Muscle of leg (tissue), 16 donors: ENCODE measurements at places on chromosomes 3 and 15. TPM values are rescaled to one million over a fixed set of nuclear protein-coding genes. Genes with fewer than 3 reads are reported as not detected.
A peak's percentile ranks its signal among the peaks of the same experiment; 100 is the strongest.

- DNase-seq = no peak
Observed at GRCh38 chr3:28923994-28924393, 356.9 kb upstream of the RBMS3 start.

DNA sequence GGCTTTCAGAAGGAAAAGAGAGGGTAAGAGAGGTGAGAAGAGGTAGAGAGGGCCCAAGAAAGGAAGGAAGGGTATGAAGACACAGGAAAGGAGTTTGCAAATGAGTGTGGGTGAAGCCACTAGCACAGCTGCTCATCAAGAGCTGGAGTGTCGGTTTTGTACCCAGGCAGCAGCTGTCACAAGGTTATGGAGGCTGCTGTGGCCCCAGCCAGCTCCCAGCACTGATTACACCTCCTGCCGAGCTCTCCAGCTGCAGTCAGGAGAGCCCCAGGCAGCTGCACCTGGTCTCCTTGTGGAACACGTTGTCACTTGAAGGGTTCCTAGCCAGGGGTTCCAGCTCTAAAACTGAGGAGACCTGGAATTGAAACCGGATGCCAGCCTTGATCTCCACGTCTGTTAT lies 60.4 kb upstream of the CHD2 start:
- no peak for DNase-seq

GRCh38 chr3:67018789-67019526 lies 20.9 kb downstream of the KBTBD8 start:
- peak; percentile 60 for DNase-seq

DNA sequence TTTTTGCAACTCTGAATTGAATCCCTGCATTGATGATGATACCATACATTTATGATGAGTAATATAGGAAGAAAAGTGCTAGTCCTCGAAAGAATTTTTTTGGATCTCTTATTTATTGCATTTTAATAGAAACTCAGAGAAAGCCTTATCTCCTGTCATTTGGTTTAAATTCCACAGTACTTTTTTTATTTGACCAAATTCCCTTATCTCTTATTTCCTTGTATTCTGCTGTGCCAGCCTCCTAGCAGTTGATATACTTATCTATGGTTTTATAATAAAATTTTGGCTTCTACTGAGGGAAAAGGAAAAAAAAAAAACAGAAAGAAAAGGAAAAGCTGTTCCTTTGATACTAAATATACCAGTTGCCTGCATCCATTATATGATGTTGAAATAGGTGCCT lies 535.1 kb upstream of the NR2F2 start:
- no peak for DNase-seq

GRCh38 chr3:16113704-16114103 lies 60.8 kb upstream of the GALNT15 start:
- no peak for DNase-seq

DNA sequence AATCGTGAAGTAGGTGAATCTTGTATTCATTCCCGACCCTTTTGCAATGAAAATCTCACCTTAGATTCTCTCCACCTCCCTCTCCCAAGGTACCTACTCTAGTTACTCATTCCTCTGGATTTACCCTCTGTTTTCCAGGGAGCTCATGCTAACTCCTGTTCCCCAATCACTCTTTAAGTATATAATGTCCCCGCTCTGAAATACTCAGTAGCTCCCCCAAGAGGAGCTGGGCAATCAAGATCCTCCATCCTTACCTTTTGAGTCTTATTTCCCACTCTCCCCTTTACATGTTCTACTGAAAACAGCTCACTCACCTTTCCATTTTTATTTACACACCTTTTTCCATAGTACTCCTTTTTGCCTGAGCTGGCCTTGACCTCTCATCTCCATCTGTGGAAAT lies 599.9 kb downstream of the RBMS3 start:
- DNase-seq = no peak

DNA sequence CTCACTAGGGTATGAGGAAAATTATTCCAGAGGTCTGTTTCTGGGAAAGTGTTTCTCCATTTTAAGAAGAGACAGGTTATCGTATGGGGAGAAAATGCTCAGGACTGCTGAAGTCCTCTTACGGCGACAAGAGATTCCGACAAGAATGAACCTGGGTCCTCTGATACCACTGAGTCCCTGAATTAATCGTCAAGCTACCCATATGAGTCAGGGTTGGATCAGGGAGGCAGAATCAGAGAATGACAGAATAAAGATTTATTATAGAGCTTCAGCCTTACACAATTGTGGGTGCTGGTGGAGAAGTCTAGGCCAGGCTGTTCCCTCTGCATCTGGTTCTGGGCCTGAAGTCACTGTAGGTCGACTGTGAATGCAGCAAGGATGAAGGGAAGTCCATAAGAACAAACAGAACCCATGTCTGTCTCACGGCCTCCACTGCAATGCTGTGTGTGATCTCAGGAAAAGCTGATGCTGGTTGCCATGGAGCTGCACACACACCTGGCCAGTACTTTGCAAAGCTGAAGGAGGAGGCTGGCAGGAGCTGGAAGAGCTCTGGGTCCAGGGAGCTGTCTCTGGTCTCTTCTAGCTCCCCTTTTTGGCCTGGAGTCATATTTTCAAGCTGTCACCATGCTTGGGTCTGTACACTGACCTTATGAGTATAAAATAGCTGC lies 83.9 kb downstream of the HHLA2 start:
- no peak for DNase-seq

DNA sequence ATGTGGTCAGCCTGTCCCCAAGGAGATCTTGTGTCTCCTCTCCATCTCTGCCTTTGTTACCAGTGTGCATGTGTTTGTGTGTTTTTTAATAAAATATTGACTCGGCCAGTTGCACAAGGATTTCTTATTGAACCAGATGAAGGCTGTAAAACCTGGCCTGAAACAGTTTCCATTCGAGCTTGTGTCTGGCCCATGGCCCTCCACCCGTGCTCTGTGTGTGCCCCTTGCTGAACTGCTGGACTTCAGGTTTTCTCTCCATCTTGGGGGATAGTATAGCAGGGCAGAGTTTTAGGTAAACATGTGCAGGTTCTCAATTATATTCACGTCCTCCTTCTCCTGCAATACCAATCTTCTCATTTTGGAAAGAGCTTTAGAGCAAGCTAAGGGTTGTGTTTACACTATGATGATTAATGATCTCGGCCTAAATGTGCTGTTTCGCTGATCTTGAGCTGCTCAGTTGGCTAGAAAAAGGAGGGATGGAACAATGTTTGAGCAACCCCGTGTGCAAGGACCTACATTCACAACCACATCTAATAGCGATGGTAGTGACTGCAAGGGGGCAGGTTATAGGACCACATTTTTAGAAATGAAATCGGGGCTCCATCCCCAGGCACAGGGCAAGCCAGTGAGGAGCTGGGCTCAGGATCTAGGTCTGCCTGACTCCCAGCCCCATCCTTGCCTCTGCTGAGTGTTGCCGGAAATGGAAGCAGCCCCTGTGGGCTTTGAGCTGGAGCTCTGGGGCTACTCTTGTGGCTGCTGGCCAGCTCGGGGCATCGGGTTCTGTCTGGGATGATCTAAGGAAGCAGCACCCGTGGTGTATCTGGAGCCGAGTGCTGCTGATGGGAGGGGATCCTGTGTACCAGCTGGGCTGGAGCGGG lies 47.7 kb downstream of the CMTM6 start:
- no peak for DNase-seq

GRCh38 chr15:70053716-70054229 lies 43.9 kb downstream of the TLE3 start:
- no peak for DNase-seq

DNA sequence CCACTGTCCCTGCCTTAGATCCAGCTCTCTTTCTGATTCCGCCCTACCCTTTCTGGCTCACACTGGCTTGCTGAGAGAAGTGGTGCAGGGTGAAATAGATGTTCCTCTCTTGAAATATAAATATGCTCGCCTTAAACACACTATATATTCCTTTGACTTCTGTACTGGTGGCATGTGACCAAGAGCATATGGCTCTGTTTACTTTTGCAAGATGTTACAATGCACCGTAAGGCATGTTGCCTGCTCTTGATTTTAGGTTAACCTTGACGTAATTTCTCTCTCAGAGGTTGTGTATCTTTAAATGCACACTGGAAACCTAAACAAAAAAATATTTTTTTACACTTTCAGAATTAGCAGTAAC lies 749 bp downstream of the RSRC1 start:
- no peak for DNase-seq

- no peak for DNase-seq
Observed at GRCh38 chr3:172560026-172560425, 36.8 kb upstream of the TNFSF10 start.

- no peak for DNase-seq
Observed at GRCh38 chr15:83733691-83734090, 79.8 kb downstream of the ADAMTSL3 start.

- no peak for DNase-seq
Observed at GRCh38 chr15:22806156-22806555, 19.7 kb downstream of the NIPA1 start.

DNA sequence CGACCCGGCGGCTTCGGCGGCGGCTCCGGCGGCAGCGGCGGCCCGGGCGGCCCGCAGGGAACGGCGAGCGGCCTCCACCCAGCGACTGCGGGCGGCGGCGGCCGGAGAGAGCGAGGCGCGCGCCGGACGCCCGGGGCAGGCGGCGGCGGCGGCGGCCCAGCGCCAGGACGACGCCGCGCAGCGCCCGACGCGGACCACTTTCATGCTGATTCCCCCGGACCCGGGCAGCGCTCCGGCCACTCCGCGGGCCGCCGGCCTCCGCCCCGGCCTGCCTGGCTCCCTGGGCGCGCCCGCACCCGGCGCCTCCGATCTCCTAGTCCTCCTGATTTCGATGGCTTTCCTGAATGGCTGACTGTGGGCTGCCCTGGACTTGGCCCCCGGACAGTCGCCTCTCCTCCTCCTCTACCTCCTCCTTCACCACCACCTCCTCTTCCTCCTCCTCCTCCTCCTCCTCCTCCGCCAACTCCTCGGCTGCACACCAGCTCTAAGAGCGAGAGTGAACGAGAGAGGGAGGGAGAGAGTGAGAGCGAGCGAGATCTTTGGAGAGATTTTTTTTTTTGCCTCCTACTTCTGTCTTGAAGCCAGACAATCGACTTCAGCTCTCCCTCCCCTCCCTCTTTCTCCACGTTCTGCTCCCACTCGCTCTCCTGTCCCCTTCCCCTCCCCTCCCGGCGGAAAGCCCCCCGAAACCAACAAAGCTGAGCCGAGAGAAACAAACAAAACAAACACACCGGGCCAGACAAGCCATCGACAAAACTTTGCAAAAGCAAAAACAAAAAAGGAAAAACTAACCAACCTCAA lies 844 bp downstream of the NR2F2 start:
- peak; percentile 78 for DNase-seq

The DHFR2 gene
- 5.2 TPM for polyA plus RNA-seq

The SST gene
- polyA plus RNA-seq = not detected

The CYP1A1 gene
- polyA plus RNA-seq = not detected

The NAALADL2 gene
- polyA plus RNA-seq = 7.9 TPM

The CLDN11 gene
- polyA plus RNA-seq = 1.7 TPM

The LRRC49 gene
- 6.1 TPM for polyA plus RNA-seq

The WDR72 gene
- polyA plus RNA-seq = 0.61 TPM
